Suppressor macrophage treated with lipopolysaccharide for 1 hour (primary cell): ENCODE measurements at places on chromosomes 6 and 20.

DNA sequence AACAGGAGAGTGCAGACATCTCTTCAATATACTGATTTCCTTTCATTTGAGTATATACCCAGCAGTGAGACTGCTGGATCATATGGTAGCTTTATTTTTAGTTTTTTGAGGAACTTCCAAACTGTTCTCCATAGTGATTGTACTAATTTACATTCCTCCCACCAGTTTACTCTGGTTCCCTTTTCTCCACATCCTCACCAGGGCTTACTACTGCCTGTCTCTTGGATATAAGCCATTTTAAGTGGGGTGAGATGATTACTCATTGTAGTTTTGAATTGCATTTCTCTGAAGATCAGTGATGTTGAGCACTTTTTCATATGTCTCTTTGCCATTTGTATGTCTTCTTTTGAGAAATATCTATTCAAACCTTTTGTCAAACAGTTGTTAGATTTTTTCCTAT is 64.9 kb upstream of the HMGCLL1 start:
- DNase-seq: peak; percentile 37

DNA sequence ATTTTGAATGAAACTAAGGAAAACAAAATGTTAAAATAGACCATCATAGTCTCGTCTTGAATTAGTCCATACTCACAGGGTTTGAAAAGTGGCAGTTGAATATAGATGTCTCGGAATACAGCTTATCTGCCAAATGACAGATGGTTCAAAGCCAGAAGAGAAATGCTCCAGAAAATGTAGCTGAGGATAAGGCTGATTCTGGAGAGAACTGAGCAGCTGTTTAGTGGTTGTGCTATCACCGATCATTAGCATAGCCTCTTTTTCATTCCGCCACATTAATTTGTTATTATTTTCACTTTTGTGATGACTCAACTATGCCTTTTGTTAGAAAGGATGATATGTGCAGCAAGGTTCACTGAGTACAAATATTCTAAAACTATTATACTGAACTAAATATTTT is 390.2 kb upstream of the MAN1A1 start:
- no peak for DNase-seq

DNA sequence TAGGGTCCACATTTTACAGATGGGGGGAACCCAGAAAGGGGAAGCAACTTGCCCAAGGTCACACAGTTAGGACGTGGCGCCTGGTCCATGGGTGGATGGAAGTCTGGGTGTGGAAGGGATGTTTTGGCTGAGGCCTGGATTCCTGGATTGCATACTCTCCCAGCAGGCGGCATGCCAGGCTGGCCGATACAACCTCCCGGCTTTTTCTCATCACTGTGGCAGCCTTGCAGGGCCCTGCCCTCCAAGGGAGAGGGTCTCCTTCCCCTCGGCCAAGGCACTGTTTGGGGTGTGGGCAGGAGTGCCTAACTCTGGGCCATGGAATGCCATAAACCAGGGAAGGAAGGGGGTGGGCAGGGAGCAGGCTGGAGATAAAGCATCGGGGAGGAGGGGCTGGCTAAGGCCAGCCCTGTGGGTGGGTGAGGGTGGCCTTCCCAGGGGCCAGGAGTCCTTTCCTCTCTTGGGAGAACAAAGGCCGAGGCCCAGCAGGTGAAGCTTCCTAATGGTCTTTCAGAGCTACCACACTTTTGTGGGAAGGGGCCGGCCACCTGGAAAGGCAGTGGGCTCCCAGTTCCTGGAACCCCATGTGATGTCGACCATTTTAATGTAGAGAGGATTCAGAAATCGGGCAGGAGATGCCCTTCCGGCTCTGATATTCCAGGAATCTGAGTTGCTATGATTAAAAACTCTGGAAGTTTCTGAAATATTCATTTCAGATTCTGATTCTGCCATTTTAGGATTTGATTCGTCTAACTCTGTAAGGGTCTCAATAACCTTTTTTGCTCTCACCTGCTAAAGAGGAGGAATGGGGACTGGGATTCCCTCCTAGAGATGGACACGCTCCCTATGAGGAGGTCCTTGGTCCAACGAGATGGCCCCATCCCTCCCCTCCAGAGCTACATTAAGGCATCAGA is 4.2 kb downstream of the FOXS1 start:
- DNase-seq: no peak

GRCh38 chr6:122154912-122155575 is 244.4 kb upstream of the HSF2 start:
- DNase-seq: no peak

GRCh38 chr6:149079456-149079855 is 238.1 kb upstream of the TAB2 start:
- no peak for DNase-seq

DNA sequence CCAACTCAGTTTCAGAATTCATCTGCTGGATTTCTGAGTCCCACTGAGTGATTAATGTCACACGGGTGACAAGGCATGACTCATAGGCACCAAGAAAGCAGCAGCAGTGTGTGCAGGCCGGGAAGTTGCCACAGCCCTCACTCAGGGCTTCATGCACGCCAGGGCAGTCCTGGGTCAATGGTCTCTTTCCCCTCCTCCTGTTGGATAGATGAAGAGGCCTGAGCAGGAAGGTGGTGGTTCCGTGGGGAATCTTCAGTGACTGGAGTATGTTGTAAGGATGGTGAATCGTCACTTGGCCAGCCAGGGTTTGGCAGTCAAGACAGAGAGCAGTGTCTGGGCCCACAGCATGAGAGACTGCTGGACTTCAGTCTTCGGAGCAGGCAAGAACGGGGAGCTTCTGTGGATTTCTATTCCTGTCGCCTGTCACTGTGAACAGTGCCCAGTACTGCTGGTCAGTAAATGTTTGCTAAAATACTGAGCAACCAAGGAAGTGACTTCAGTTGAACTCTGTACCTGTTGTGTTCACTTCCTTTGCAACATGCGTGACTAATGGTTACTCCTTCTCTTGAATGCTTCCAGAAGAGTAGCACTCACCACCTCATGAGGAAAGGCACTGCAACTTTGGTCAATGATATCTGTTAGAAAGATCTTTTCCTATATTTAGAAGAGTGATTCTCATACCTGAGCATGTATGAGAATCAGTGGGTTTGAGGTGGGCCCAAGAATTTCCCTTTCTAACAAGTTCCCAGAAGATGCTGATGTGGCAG is 62.0 kb upstream of the CD93 start:
- peak; percentile 94 for DNase-seq

- DNase-seq: no peak
Observed at GRCh38 chr6:13229205-13230085, 98.9 kb downstream of the TBC1D7 start.

DNA sequence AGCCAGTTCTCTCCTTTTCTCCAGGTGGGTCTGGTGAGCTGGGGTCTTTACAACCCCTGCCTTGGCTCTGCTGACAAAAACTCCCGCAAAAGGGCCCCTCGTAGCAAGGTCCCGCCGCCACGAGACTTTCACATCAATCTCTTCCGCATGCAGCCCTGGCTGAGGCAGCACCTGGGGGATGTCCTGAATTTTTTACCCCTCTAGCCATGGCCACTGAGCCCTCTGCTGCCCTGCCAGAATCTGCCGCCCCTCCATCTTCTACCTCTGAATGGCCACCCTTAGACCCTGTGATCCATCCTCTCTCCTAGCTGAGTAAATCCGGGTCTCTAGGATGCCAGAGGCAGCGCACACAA is 765 bp upstream of the CFB start:
- no peak for DNase-seq

DNA sequence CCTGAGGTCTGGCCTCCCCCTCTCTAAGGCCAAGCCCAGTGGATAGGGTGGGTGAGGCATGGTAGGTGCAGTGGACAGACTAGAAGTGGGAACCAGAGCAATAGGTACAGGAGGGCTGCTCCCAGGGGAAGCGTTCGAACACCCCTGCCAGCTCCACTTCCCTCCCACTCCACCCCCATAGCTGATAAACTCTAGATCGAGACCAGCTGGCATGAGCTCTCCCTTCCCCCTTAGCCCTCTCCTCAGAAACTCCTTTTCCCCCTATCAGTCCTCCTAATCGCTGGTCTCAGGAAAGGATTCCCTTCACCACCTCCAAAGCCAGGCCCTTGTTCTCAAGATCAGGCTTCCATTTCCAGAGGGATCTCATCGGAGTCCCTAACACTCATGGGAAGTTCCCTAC is 6.0 kb upstream of the FAM83C start:
- no peak for DNase-seq
